ENCODE measurements at places on chromosomes 7 and 10. TPM values are rescaled to one million over a fixed set of nuclear protein-coding genes. Genes with fewer than 3 reads are reported as not detected.

Gene CNPY1
- not detected for total RNA-seq

Gene PSPH
- total RNA-seq: 35.1 TPM

Gene GALNT17
- not detected for total RNA-seq

Gene LIPK
- not detected for total RNA-seq

Gene PEX1
- total RNA-seq: 11.1 TPM

GRCh38 chr7:19375976-19376375 is 230.8 kb upstream of the FERD3L start:
- DNase-seq: no peak

DNA sequence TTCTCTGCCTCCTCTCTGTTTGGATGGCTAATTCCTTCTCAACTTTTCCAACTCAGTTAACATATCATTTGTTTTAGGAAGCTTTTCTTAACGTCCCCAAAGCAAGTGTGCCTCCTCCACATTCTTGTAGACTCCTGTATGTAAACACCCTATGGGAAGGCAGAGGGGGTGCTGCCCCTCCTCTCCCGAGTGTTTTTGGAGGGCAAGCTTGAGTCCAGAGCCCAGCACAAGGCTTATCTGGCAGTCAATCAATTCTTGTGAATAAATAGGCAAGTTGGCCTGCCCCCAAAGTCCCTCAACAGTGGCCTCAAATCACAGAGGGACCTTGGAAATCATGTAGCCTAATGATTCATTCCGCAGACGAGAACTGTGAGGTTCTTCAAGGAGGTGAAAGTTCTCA is 305.6 kb downstream of the RPS24 start:
- DNase-seq: no peak

DNA sequence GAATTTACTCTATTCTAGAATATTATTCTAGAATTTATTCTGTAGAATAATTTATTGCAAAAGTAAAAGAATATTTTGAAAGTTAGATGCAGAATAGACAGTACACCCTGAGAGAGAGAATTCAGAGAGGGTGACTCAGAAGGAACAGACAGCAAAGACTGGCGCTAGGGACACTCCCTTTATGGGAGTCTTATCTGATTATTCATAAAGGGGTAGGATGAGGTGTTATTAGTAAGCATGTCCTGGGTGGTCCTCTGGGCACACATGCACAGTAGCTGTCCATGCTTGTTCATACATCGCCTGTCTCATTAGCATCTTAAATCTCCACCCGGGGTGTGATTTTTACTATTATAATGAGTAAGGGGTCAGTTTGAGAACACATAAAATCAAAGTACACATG is 100.1 kb downstream of the XPNPEP1 start:
- no peak for DNase-seq

DNA sequence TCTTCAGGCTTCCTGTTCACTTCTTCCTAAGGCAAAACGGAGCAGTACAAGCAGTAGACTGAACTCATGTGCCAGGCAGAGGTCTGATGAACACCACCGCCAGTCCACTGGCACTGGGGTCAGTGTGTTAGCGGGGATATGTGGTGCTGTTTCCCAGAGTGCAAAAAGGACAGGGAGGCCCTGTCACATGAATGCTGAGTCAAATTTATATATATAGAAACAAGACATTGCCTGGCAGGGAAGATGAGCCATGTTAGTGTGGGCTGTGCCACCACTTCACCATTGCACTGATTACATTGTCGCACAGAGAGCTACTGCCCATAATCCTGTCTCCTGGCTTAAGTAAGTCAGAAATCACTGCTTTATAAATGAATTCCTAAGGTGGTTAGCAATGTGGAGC is 122.2 kb upstream of the AMPH start:
- DNase-seq: no peak

GRCh38 chr7:107890493-107890961 is 456 bp upstream of the DLD start:
- no peak for DNase-seq

DNA sequence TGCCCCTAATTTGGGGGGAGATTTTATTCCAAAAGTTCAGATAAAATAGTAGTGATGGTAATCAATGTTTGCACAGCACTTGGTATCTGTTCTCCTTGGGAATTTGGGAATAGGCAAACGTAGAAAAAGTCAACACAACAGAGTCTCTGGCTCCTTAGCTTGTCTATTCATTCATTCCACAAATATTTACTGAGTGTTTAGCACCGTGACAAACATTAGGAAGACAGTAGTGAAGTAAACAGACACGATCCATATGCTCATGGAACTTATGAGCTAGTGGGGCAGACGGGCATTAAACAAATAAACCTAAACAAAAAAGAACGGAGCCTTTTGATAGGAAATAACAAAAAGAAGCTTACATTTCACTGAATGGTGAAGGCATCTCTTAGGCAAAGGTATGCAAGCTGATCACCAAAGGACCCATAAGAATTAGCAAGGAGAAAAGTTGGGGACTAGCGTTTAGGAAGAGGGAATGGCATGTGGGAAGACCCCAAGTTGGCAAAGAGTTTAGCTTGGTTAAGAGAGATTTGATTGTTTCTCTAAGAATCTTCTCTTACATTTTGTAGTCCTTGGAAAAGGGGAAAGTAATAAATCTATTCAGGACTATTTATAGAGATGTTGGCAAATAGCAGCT is 243.9 kb upstream of the NPY start:
- DNase-seq: no peak

GRCh38 chr7:75572396-75572795 is 80.3 kb downstream of the SPDYE5 start:
- no peak for DNase-seq

GRCh38 chr10:79188154-79188965 is 119.6 kb downstream of the ZMIZ1 start:
- DNase-seq: no peak

DNA sequence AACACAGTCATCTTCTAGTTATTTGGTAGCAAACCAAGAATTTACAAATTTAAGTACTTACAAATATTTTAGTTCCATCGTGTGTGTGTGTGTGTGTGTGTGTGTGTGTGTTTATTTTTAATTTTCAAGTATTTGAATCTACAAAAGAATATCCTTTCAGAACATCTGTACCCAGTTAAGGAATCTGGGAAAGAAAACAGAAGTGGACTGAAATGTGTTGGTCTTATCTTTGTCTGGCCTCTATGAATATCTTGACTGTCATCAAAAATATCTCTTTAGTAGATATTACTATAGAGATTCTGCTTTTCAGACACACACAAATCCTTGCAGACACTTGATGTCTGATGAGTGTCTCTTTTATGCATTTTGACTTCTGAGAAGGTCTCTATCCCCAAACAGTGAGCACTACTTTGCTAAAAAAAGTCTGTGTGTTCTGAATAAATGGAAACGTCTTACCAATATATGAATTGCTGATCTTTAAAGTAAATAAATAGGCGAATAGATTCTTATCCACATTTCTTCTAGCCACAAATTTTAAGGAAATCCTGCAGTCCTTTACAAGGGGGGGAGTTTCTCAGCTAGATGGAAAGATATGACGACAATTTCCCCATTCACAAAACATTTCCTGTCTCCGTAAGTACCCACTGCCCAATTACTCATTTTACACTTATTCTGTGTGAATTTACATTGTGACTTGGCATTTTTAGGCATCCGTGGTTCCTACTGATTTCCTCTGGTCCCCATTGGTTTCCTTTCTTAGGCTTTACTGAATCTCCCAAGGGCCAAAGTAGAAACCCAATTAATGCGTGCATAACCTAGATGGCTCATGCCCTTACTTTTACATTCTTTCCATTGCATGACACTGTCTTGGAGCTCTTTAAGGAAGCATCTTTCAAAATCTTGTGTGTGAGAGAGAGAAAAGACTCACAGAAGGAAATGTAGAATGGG is 36.0 kb downstream of the NRCAM start:
- peak; percentile 93 for DNase-seq

GRCh38 chr10:122879339-122880273 is at the start of gene FAM24B:
Gene FAM24B, minus strand, starts transcription at chr10:122879581. Its CDS starts 29,066 bp downstream, at chr10:122850515.
- peak; percentile 96 for DNase-seq

DNA sequence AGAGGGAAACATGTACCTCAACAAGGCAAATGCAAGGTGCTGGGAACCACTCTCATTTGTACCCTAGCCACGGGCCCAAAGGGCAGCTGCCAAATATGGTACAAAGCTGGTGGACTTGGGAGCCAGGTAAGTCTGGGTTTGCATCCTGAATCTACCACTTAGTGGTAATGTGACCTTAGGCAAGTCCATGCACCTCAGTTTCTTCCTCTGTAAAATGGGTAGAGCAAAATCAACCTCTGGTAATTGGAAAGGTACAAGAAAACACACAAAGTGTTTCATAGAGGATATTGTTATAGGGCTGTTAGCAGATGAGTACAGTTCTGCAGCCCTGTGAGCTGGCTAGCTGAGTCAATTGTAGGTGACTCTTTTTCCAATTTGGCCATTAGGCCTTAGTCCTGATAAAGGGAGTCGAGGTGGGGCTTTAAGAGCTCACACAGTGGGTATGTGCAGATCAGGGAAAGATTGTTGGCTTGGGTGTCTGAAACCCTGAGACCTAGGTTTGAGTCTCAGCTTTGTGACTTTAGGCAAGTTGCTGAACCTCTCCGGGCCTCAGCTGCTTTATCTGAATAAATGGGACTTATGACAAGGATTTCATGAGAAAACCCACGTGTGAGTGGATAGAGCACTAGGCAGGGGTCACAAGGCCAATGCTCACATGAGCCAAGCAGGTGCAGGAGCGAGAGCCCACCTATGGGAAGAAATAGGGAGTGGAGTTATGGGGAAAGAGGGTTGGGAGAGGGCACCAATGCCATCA is 121.3 kb upstream of the GDF10 start:
- DNase-seq: no peak

GRCh38 chr7:28076423-28077200 is 104.0 kb downstream of the JAZF1 start:
- DNase-seq: no peak

DNA sequence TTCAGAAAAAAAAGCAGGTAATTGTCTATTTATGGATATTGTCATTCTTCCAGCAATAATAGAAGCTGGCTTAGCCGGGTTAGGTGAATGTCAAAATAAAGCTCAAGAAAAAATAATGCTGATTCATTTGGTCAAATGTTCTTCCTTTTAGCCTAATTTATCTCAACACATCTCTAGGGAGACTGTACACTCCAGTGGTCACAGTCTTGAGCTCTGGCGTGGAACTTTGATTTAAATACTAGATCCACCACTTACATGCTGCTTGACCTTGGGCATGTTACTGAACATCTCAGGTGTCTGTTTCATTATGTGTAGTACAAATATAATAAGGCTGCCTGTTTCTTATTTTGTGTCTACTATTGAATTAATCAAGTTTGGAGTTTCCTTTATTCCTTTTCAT is 22.0 kb downstream of the PRTFDC1 start:
- DNase-seq: no peak

DNA sequence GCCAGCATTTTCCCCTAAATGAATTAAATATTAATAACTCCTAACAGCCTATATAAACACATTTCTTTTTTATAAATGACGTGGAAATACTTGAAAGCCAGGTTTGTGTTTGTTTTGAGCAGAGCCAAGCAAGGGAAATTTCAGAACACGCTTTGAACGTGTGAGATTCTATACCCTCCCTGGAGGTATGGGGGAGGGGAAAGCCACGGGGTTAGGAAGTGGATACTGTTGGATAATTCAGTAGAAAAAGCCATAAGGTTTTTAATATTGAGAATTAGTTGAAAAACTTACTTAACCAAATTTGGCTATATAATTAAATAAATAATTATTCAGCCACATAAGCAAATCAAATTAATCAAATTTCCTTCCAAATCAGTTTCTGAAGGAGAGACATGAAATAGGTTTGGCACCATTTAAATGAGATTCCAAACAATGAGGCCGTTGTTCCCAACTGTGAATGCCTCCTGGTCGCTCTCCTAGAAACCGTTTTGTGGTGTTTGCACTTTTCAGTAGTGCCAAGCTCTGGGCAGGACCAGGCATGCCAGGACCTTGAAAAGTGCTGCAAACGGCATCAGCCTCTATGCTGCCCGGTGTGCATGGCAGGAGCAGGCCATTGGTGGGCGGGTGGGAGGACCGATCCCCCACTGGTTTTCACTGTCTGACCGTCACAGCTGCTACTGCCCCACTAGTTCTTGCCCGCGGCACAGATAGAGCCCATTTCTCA is 88.1 kb downstream of the SEPTIN14 start:
- no peak for DNase-seq

DNA sequence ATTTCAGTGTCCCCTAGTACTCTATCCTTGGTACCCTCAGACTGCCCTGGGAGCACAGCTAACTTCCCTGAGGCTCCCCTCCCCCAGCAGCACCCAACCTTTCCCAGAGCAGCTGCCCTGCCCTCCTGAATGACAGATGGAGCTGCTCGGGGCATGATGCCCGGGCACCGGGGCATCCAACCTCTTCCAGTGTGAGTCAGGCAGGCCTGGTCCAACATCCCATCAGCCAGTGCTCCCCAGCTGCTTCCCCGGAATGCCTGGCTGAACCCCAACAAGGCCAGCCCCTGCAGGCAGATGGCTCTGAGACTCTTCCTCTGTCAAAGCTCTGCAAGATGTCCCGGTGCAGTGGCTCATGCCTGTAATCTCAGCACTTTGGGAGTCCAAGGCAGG is 11.9 kb upstream of the TSPAN15 start:
- DNase-seq: no peak

- DNase-seq: no peak
Measured at GRCh38 chr10:70354556-70354955, 27.9 kb downstream of the LRRC20 start.

DNA sequence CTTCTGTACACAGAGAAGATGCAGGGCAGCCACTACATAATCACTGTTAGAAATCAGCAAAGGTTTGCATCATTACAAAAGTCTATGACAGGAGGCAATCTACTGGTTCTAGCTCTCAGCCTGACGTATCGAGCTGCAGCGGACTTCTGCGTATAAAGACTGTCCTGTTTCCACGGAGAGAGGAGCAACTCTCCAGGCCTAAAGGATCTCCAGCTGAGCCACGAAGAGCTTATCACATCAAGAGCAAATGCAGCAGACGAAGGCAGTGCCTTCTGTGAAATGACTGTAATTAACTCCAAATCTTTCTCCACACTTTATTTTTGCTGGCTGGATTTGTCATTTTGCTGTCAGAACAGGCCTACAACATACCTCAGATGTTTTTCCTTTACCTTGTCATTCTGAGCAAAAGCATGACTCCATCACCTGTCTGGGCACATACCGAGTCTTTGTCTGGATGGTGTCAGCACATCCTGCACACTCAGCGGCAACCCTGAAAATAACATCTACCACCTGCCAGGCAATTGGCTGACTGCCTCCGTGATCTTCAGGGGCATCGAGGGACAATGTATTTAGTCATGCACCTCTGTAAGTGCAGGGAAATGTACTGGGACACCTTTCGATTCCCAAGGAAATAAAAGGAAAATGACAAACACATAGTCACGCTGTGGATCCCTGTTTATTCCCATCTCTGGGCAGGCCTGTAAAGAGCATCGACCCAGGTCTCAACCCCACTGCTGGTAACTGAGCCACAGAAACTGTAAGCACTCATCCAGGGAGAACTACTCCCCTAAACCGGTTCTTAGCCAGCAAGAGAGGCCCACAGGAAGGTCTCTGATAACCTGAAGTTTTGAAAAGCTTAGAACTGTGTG is 26.3 kb upstream of the SH3PXD2A start:
- no peak for DNase-seq

DNA sequence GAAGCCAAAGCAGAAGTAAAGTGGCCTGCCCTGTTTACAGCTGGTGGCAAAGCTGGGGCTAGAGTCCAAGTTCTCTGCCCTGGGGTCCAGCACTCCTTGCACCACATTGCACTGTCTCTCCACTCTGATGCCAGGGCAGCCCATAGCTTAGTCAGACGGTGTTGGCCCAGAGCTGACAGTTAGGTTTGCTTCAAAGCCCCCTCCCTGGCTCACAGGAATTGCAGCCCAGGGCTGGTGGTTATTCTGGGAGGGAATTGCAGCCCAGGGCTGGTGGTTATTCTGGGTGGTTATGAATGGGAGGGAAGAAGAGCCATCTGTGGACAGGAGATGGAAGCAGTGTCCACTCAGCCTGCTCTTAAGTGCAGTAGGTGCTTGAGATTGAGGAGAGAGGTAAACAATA is 88.9 kb downstream of the SCRN1 start:
- DNase-seq: no peak

Data from glomerular endothelial cell (primary cell).